ENCODE measurements at places on chromosomes 16 and 17.

- DNase-seq = no peak
Observed at GRCh38 chr17:64032081-64032480, 11.6 kb upstream of the ICAM2 start.

- no peak for DNase-seq
Observed at GRCh38 chr16:5336941-5337340, 239.3 kb upstream of the EEF2KMT start.

- no peak for DNase-seq
Observed at GRCh38 chr17:20852990-20853370, 189.8 kb downstream of the USP22 start.

GRCh38 chr16:65538976-65539375 is 417.1 kb upstream of the CDH11 start:
- no peak for DNase-seq
